ENCODE measurements at places on chromosomes 3 and 15.

- H3K27me3 ChIP-seq = peaks cover 18% of the 10 kb centered on the region
- H3K4me3 ChIP-seq = no peak overlapping the region
- H3K36me3 ChIP-seq = no peaks in the 10 kb centered on the region
- no peak overlapping the region for H3K27ac ChIP-seq
- H3K4me1 ChIP-seq = no peaks in the 10 kb centered on the region
- no peak for DNase-seq
These were observed 118.7 kb downstream of the NUP210 start for GRCh38 chr3:13301286-13301987.

DNA sequence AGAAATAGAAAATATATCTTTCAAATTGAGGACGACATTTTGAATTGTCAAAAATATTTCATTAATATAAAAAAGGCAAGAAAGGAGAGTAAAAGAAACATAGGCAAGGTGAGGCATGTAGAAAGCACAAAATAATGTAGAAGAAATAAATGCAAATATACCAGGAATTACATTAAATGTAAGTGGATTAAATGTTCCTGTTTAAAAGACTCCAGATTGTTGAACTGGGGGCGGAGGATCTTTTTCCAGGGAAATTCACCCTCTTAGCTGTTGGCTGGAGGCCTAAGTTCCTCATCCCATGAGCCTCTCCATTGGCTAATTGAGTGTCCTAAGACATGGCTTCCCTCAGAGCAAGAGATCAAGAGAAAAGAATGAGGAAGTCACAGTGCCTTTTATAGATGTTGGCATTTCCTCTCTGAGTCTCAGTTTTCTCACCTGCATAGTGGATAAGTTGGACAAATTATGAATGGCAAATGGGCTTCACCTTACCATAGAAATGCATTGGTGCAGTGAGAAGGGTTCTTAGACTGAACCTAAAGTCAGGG lies 147.4 kb upstream of the SMAD3 start:
- no peak overlapping the region for H3K27ac ChIP-seq
- no peak for DNase-seq
- no peaks in the 10 kb centered on the region for H3K4me1 ChIP-seq
- H3K36me3 ChIP-seq = no peaks in the 10 kb centered on the region
- H3K4me3 ChIP-seq = no peak overlapping the region
- no peaks in the 10 kb centered on the region for H3K27me3 ChIP-seq

GRCh38 chr3:60142009-60142408 lies 1092.2 kb upstream of the CFAP20DC start:
- peak; percentile 92 for DNase-seq
- H3K4me1 ChIP-seq = no peaks in the 10 kb centered on the region
- H3K4me3 ChIP-seq = no peak overlapping the region
- H3K36me3 ChIP-seq = no peaks in the 10 kb centered on the region

GRCh38 chr15:68401496-68402431 lies 30.2 kb downstream of the ITGA11 start:
- H3K27me3 ChIP-seq = no peaks in the 10 kb centered on the region
- no peaks in the 10 kb centered on the region for H3K4me1 ChIP-seq
- H3K4me3 ChIP-seq = no peak overlapping the region
- no peak for DNase-seq
- no peaks in the 10 kb centered on the region for H3K36me3 ChIP-seq

DNA sequence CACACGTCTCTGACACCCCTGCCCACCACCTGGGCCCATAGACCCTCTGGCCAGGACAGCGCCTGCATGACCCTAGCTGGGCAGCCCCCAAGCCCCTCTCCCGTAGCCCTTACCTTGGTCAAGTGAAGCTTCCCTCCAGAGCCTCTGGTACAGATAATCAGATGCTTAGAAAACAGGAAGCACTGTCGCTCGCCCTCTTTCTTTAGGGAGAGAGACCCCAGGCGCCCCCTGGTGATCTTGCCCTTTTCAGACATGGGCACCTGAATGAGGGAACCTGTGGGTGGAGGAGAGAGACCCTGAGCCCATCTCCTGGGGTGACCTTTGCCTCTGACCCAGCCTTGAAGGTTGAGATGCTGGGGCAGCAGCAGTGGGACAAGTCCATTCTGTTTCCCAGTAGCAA lies 65.4 kb downstream of the RASGRF1 start:
- H3K36me3 ChIP-seq = no peaks in the 10 kb centered on the region
- H3K27me3 ChIP-seq = no peaks in the 10 kb centered on the region
- H3K27ac ChIP-seq = no peak overlapping the region
- no peak for DNase-seq
- no peaks in the 10 kb centered on the region for H3K4me1 ChIP-seq

Measured in lung (tissue), 17 donors.